ENCODE measurements at places on chromosomes 7 and 10.

- DNase-seq, result no peak
These were observed 179.4 kb downstream of the PDE1C start for GRCh38 chr7:31890766-31891165.

DNA sequence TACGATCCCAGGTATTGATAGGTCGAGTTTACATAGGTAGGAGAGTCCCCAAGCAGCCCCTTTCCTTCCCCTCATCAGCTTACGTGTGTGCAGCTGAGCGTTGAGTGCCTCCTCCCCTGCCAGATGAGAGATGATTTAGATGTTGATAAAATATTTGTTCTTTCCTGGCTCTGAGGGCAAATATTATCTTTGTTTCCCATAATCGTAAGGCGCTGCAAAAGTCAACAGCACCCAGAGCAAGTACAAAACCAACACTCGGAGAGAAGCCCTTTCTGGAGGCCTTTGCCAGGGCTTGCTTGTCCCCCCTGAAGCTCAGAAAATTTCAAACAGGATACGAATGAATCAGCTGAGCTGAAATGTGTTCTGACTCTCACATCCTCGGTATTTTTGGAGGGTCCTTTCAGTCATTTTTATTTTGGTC lies 683.2 kb downstream of the LRMDA start:
- peak; percentile 90 for DNase-seq

GRCh38 chr7:135718794-135719437 lies 9.1 kb downstream of the SLC13A4 start:
- no peak for DNase-seq

GRCh38 chr10:21171197-21171935 lies 274.3 kb upstream of the NEBL start:
- peak; percentile 52 for DNase-seq

GRCh38 chr10:122341141-122341810 lies 33.2 kb upstream of the PLEKHA1 start:
- no peak for DNase-seq

- DNase-seq, result no peak
These were observed 59.9 kb downstream of the MKX start for GRCh38 chr10:27685681-27686080.

GRCh38 chr7:26653430-26654399 lies 210.7 kb downstream of the SKAP2 start:
- DNase-seq, result peak; percentile 45

GRCh38 chr10:22856444-22857074 lies 71.3 kb upstream of the ARMC3 start:
- no peak for DNase-seq

- no peak for DNase-seq
These were observed 321.3 kb downstream of the BICC1 start for GRCh38 chr10:58833771-58834561.

- DNase-seq, result no peak
These were observed 71.5 kb downstream of the C10orf143 start for GRCh38 chr10:130039141-130039540.

- no peak for DNase-seq
These were observed 16.5 kb downstream of the NFE2L3 start for GRCh38 chr7:26168458-26169023.

GRCh38 chr10:119341459-119342301 lies 134.3 kb downstream of the GRK5 start:
- peak; percentile 22 for DNase-seq

DNA sequence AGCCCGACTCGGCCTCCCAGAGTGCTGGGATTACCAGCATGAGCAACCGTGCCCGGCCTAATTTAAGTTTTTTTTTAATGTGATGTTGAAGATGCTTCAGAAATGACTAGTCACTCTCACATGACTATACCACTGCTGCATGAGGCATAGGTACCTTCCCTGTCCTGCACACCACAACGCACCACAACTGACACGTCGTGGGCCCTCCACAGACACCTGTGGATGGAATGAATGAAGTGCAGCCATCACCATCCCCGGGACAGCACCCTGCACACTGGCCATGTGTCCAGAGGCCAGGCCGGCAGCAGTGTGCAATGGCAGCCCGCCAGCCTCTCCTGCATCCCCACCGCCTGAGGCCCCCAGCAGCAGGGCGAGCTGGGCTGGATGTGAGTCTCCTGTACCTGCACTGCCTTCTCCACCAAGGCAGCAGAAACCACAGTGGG lies 55.1 kb downstream of the VOPP1 start:
- DNase-seq, result no peak

GRCh38 chr10:123446449-123447156 lies 219.6 kb upstream of the GPR26 start:
- DNase-seq, result no peak

DNA sequence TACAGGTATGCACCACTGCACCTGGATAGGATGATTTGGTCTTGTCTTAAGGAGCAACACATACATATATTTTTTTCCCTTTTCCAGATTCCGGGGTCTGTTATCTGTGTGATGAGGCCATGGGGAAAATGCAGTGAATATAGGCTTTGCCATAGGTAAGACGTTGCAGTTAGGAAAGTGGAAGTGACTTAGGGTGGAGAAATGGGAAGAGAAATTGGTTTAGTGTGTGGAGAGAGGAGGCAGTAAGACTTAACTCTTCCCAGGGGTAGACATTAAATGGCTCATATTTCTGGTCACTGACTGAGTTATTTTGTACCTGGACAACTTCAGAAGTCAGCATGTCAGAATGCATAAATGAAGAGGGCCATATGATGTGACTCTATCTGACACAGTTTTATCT lies 66.7 kb downstream of the PFKFB3 start:
- DNase-seq, result no peak

GRCh38 chr7:72706521-72706920 lies 121.5 kb downstream of the TYW1B start:
- no peak for DNase-seq

DNA sequence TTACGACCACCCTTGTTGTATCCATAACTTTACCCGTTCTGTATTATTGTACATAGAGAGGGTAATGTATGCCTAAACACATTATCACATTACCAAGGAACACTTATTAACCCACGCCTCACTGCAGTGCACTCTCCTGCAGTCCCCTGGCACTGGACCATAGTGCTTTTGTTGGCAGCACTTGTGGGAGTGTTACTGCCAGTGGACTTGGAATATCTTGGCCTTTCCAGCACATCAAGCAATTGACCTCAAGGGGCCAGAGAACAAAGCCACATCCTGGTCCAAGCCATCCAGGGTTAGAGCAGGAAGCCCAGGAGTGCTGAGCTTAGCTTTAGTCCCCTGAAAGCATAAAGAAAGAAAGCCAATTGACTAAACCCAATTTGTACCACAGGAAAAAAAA lies 304.2 kb downstream of the PCDH15 start:
- no peak for DNase-seq

- DNase-seq, result peak; percentile 78
These were observed 114.6 kb upstream of the SFMBT2 start for GRCh38 chr10:7525314-7526016.

DNA sequence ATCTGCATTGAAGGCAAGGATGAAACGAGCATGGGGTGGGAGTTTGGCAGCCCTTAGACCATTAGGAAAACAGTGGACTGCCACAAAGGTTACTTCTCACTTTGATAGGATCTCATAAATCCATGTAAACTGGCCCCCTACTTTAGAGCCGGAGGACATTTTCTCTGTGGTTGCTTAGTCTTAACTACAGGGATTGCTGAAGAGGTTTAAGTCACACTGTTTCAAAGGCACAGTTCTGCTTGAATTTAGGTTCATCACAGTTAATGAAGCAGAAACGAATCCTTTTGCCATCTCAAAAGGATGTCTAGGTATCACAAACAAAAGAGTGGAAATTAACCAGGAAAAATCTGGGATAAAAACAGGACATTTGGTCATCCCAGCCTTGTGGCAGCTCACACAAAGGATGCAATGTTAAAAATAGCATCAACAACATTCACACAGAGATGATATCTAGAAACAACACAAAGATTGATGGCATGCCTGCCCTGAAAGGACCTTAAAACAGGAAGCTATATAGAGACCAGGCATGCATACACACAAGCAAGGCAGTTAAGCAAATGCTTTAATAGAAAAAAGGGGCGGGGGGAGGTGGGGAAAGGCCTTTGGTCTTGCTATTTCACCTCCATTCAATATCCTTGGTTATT lies 74.0 kb downstream of the DOCK4 start:
- no peak for DNase-seq

DNA sequence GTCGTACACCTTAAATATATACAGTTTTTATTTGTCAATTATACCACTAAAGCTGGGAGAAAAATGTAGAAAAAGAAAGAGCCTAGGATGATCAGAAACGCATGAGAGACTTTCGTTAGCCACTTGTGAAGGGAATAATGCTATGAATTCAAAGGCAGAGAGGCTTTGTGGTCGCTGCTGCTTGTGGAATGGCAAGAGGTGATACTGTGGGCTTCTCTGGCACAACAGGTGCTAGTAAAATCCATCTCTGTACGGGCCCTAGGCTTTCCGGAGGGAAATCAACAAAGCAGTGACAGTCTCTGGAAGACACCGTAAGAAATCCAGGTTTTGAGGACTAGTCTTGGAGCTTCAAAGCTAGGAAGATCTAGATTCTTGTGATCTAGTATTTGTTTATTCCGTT lies 52.6 kb downstream of the LRRC72 start:
- no peak for DNase-seq
